ENCODE measurements at places on chromosomes 11 and 22.

GRCh38 chr11:94741022-94741679 lies 27.0 kb upstream of the AMOTL1 start:
- peak; percentile 63 for DNase-seq

DNA sequence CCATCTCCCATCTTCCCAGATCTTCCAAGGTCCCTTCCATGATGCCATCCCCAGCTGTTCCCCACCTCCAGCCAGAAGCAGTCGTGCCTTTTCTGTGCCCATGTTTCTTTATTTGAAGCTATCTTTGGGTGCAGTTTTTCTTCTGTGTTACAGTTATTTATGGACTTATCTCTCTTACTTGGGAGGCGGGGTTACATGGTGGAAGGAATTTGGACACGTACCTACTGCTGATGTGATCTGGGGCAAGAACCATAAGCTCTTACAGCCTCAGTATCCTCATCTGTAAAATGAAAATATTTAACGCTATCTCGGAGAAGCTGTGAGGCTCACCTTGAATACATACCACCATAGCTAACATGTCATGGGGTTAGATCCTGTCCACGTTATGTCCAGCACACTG lies 98.9 kb downstream of the ZBTB16 start:
- no peak for DNase-seq

GRCh38 chr11:78783301-78783700 lies 208.6 kb upstream of the NARS2 start:
- no peak for DNase-seq

- no peak for DNase-seq
Observed at GRCh38 chr11:47773882-47774281, 6.7 kb upstream of the FNBP4 start.

DNA sequence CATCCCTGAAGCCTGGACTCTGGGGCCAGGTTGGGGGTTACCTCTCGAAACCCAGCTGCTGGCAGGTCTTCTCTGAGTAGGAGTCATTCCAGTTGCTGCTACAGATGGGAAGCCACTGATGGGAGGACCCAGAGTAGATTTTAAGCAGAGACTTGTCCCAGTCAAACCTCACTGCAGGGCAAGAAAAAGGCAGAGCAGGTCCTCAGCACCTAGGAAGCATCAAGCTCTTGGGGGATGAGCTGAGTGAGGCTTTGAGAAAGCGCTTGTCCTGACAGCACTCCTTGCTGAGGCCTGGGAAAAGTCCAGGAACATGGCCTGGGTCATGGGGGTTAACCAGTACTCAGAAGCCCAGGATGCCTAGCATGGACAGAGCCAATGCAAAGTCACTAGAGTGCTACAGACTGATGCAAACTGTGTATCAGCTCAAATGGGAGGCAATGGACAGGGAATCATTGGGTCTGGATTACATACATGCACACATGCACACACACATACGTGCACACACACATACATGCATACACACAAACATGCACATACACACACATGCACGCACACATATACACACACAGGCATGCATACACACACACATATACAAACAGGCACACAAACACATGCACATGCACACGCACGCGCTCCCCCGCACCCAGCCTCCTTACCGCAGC lies 15.3 kb downstream of the TMPRSS13 start:
- DNase-seq, result no peak

GRCh38 chr11:129613071-129613470 lies 202.6 kb upstream of the TMEM45B start:
- no peak for DNase-seq

- DNase-seq, result no peak
Observed at GRCh38 chr11:118088531-118088930, 1.8 kb upstream of the SMIM35 start.

DNA sequence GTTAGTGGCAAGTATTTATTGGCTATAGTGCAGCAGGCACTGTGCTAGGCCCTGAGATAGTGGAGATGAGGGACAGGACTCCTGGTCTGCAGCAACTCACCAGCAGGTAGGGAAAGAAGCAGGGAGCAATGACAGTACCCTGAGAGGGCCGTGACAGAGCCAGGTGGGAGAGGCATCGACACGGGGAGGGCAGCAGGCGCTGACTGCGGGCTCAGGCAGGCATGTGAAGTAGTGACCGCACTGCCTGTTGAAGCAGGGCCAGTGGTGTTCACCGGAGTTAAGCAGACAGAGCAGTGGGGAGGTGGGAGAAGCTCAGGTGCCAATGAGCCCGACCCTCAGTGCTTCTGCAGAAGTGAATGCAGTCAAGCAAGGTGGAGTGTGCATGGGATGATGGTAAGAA lies 43.7 kb upstream of the ADA2 start:
- DNase-seq, result no peak

Measured in right renal cortex interstitium (tissue), 3 donors.